ENCODE measurements at places on chromosomes 1 and 21.

DNA sequence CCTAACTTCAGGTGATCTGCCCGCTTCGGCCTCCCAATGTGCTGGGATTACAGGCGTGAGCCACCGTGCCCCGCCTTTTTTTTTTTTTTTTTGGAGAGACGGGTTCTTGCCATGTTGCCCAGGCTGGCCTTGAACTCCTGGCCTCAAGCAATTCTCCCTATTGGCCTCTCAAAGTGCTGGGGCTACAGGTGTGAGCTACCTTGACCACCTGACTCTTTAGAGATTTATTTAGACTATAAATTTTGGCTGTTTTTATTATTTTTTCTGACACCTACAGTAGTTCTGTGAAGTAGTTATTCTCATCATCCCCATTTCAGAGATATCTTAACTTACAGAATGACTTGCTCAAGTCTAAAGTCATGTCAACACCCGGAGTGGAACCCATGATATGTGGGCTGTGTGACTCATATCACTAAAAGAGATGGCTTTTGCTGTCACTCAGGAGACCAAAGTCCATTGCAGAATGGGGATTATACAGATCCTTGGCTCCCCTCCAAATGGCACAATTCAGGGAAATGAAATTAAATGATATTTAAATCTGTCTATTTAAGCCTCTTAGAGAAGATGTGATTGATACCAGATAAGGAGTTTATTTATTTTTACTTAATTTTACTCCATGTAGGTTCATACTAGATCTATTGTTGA, 93.2 kb downstream of the CTH start:
- no peak for DNase-seq

DNA sequence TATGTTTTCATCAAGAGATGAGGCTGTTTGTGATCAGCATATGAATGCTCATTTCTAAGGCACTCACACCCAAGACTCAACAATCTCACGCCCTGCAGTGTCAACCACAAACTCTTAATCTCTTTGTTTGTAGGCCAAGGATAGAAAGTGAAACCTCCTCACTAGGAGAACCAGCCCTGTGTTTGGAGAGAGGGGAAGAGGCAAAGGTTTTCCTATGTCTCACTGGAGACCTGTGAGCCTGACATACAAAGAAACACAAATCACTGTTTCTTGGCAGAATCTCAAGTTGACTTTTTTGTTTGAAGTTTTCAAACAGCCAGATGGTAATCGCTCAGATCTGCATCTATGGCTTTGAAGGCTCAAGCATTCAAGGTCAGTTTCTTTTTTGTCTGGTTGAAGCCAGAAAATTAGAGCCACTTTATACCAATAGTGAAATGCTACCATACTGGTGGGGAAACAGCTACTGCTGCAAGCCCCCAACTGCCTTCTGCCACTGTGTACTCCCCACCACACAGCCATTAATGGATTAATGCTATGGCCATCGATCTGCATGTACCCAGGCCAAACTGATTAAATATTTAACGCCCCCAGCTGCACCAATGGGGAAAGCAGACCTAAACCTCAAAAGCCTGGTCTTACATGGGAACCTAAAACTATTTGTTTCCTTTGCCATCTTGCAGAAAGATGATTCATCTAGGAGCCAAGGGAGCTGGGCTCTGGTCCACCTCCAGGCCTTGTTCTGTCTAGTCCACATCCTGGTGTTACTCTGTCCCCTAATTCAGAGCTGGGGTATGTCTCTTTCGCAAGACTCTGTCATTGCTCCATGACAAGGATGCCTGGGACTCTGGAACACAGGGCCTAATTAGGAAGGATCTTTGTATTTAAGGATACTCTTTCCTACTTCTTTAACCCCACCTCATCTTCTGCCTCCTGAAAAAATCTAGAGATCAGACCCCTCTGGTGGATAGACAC, 16.3 kb downstream of the PDZK1 start:
- peak; percentile 66 for DNase-seq

DNA sequence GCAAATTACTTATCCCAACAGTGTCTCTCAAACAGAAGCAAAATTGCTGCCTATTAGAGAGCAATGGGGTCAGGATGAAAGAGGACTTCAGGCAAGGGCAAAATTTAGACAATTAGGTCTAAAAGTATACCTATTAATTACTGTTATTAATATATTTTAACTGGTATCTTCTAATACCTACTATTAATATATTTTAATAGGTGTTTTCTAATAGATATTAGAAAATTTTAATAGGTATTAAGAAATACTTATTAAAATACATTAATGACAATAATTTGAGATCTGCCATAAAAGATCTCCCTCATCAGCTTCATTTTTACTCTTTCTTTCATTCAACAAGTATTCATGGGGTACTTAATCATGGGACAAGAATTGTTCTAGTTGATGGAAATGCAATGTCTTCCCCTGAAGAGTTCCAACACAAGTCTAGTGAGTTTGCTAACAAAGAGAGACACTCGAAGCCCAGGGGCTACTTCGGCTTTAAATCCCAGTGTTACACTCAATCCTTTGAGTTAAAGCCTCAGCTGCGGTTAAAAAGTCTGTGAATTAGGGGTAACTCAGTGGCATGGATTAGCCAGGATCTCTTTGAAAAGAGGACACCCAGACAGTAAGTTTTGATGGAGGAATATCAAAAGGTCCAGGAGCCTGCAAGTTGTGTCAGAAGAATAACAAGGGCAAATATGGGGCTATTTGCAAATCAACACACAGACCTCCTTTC, 44.1 kb downstream of the STYXL2 start:
- no peak for DNase-seq

GRCh38 chr1:29180497-29181412, 945 bp downstream of the SRSF4 start:
- DNase-seq = no peak

DNA sequence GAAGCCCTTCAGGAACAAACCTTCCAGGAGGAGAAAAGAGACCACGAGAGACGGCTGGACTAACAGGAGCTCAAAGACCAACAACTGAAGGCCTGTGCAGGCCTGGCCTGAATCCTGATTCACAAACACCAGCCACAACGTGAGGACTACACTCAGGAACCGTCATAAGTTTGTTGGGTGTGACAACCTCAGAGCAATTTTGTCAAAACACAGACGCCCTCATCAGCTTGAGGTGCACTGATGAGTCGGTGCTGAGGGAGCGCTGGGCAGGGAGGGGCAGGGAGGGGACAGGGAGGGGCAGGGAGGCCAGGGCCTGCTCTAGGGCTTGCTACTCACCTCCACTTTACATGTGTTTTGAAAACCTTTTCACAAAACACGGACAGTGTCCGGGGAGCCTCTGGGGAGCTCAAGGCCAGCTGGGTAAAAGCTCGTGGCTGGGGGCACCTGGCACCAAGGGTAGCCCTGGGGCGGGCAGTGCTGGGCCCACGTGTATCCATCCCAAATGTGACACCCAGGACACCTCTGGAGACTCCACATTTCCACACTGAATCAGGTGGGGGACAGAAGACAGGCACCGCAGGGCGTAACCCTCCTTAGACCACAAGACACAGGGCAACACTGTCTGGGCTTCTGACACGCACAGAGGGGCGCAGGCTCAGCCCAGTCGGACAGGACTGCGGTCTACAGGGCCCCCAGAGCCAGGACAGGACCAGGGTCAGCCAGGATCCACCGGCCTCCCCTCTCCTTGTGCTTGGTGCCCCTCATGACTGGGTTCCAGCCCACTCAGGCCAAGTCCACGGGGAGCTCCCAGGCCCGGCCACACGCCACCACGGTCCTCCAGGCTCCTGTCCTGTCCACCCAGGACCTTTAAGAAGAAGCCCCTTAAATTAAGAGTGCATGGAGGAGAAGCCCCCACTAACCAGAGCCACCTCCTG, 16.5 kb downstream of the LSS start:
- DNase-seq = no peak
